ENCODE measurements at places on chromosomes 16 and 17. TPM values are rescaled to one million over a fixed set of nuclear protein-coding genes. Genes with fewer than 3 reads are reported as not detected.

GRCh38 chr16:16930309-16931000, 540.3 kb downstream of the XYLT1 start:
- DNase-seq: no peak

GRCh38 chr16:89364606-89365005, 125.8 kb downstream of the ANKRD11 start:
- no peak for DNase-seq

DNA sequence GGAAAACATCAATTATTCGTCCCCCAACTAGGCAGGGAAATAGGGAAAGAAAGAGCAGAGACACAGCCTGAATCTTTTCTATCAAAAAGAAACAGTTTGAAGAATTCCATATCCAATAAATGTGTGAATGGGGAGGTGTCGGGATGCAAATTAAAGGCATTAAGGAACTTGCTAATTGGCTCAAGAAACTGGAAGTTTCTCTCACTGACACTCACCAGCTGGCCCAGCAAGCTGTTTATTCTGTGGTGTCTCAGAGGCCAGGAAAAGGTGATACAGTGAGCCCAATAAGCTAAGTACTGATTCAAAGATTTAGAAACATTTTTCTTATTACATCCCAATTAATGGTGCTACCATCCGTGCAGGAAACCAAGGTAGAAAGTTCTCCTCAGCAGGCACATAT, 104.4 kb upstream of the CLEC3A start:
- no peak for DNase-seq

DNA sequence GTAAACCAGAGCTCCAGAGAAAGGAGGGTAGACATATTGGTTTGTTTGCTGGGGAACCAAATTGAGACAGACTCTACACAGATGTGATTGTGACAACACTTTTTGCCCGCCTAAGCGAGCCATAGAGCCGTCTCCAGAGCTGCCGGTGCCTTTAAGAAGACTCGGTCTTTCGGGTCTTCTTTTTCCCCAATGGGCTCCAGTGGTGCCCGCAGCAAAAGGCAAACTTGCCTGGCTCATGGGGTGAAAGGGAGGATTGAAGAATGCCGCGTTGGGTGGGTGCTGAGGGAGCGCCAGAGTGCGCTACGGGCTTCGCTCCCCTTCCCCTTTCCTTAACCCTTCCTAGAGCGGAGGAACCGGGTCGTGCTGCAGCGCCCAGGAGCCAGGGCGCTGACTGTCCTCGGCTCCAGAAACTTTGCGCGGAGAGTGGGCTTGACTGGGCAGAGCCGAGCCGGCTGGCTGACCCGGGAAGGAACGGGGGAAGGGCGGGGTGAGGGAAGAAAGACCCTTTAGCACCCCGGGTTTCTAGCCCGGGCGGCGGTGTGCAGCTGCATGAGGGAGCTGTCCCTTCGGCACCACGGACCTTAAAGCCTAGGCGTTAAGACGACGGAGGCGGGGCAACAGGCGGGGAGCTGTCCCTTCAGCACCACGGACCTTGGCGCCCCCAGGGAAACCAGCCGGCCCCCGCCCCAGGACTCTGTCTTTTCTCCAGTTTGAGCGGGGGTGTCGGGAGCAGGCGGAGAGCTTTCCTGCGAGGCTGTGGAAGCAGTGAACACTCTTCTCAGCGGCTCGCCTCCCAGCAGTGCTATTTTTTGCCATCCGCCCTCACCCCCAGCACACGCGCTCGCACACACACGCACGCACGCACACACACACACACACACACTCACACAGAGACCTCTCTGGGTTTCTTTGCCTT, at the start of gene CACNG3:
Gene CACNG3, plus strand, starts transcription at position 880 of the 916 bp plus-strand sequence. CDS start 420 bp downstream, outside the sequence.
- DNase-seq: no peak

DNA sequence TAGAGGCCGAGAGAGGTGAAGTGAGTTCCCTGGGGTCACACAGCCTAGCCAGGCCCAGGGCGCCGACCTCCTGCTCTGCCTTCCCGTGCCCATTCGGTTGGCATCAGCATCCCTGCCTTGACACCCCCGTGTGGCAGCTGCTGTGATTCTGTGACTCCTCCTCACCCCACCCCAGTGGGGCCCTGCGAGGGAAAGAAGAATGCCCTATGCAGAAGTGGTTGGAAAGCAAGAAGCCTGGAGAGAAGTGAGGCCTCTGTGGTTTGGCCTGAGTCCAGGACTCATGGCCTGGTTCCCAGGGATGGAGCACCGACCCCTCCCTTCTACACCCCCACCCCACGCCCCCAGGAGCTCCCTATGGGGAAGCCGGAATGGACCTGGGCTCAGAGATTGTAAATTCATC, 296.2 kb downstream of the SEC14L1 start:
- DNase-seq: peak; percentile 94

- DNase-seq: no peak
Observed at GRCh38 chr17:5582209-5583185, 1.8 kb downstream of the NLRP1 start.

DNA sequence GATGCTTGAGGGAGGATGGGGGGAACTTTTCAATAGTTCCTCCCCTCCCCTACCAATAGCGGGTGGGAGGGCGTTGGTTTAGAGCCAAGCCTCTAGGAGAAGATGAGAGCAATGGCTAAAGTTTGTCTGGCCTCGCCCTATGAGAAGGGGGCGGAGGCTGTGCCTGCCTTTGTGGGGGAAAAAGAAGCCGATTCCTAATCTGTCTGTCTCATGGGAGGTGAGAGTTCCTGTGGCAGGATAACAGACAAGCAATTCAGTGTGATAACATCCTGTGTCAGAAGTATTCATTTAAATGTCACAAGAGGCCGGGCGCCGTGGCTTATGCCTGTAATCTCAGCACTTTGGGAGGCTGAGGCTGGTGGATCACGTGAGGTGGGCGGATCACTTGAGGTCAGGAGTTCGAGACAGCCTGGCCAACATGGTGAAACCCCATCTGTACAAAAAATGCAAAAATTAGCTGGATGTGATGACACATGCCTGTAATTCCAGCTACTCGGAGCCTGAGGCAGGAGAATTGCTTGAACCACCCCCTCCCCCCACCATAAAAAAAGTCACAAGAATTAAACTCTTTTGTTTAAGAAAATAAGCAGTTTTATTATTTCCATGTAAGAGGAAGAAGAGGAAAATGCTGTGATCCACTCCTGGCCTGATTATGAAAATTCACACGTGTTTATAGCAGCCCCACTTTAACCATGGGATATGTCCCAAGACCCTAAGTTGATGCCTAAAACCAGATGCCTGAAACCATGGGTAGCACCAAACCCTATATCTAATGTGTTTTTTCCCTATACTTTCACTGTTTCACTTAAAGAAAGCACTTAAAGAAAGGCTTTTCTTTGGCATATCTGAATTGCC, 1.7 kb downstream of the SLFN5 start:
- DNase-seq: peak; percentile 27

The TP53TG3F gene
- total RNA-seq: not detected

The PDE6G gene
- total RNA-seq: 14.8 TPM

DNA sequence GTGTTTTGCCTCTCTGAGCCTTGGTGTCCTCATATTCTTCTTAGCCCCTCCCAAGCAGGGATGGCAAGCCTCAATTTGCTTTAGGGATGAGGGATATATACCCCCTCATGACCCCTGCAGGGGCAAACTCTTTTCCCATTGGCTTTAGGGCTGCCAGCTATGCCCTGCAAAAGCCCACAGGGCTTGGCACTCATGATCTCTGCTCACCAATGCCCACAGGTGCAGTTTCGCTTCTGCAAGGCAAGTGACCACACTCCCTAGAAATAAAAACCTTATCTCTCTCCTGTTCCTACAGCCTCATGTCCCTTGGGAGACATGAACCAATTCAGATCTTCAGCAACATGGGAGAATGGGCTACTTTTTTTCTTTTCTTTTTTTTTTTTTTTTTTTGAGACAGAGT, 8.8 kb downstream of the BEAN1 start:
- no peak for DNase-seq

DNA sequence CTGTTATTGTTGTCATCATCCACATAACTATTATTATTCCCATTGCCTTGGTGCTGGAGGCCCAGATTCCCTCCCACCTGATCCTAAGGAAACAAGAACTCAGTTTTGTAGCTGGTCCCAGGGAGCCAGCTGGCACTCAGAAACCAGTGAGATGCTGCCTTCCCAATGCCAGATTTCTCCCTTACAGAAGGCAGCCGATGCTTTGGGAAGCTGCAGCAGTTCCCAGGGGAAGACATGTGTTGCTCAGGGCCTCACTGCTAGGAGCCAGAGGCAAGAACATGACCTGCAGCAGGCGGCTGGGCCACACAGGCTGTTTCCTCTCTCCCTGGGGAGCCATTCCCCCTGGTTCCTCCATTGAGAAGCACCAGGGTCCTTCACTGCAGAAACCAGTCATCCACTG, 59.9 kb upstream of the GRIN2A start:
- DNase-seq: no peak

The HASPIN gene
- 1.9 TPM for total RNA-seq

DNA sequence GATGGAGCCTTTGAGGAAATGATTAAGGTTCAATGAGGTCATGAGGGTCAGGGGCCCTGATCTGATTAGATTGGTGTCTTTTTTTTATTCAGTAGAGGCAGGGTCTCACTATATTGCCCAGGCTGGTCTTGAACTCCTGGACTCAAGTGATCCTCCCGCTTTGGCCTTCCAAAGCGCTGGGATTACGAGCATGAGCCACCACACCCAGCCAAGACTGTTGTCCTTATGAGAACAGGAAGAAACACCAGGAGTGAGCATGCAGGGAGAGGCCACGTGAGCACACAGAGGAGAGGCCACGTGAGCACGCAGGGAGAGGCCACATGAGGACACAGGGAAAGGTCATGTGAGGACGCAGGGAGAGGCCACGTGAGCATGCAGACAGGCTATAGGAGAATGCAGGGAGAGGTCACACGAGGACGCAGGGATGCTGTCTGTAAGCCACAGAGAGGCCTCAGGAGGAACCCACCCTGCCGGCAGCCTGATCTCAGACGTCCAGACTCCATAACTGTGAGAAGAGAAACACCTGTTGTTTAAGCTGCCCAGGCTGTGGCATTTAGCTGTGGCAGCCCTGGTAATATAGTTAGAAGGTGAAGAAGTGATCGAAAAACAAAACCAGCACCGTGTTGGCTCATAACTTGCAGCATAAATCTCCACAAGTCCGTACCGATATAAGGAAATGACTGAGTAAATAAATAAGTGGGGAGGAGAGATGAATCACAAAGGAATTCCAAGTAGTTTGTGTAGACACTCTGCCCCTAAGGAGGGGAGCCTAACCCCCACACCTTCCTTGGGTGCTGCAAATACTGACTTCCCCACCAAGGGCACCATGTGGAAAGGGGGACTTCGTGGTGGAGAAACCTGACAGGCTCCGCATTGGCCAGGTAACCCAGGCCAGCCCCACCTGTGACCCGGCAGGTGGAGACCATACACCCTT, 14.6 kb upstream of the CSNK1D start:
- no peak for DNase-seq

DNA sequence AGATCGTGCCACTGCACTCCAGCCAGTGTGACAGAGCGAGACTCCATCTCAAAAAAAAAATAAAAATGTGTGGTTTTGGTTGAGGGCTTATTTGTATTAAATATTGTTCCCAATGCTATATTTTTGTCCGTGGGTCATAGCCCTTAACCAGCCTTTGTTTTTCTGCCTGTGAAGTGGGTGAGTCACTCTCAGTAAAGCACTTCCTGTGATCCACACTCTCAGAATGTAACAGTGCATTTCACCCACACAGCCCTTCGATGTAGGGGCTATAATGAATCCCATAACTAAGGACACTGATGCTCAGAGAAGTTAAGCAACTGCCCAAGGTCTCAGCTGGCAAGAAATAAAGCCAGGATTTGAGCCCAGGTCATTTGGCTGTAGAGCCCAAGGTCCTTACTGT, 34.7 kb upstream of the POLR3E start:
- DNase-seq: no peak

DNA sequence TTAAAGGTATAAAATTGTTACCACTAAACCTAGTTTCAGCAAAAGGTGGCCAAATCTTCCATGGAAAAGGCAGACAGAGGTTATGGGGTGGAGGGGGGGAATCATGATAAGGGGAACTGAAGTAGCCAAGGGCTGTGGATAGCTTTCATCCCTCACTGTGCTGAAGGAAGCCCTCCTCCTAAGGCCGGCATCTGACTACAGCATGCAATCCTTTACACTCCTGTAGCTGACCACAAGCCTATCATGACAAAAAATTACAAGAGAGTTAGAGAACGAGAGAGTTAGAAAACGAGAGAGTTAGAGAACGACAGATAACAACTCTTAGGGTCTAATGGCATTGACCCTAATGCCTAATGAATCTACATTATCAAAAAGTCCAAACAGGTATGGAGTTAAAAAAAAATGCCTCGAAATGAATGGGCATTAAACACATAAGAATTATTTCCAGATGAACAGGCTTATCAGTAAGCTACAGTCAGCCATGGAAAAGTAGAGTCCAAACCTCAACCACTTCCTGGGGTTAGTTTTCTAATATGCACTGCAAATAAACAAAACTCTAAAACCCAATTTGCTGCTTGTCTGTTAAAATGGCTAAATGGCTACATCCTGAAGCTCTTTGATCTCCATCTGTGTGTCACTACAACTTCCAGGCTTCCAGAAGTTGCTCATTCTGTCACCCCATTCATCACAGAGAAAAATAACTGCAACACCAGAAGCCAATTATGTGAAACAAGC, 29.7 kb downstream of the DUSP14 start:
- no peak for DNase-seq

- no peak for DNase-seq
Observed at GRCh38 chr17:8563024-8563776, 67.3 kb downstream of the MYH10 start.

- no peak for DNase-seq
Observed at GRCh38 chr17:55690105-55690508, 32.6 kb downstream of the TMEM100 start.

DNA sequence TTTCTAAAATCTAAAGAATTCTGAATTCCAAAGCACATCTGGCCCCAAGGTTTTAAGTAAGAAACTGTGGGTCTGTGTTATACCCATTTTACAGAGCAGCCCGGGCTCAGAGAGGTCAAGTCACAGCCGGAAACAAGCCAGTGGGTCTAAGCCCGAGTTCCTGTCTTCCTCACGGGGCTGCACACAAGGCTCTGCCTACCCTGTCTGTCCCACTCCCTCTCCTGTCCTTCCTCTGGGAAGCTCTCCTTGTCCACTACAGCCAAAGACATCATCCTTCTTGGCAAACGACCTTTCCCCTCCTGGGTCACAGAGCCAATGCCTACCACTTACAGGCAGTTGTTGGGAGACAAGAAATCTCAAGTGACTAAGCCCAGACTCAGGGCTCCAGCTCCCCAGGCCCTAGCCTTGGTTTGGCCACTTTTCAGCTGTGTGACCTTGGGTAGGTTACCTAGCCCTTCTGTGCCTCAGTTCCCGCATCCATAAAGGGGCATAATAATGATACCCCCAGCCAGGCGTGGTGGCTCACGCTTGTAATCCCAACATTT, 55.6 kb upstream of the MAP3K14 start:
- DNase-seq: no peak

DNA sequence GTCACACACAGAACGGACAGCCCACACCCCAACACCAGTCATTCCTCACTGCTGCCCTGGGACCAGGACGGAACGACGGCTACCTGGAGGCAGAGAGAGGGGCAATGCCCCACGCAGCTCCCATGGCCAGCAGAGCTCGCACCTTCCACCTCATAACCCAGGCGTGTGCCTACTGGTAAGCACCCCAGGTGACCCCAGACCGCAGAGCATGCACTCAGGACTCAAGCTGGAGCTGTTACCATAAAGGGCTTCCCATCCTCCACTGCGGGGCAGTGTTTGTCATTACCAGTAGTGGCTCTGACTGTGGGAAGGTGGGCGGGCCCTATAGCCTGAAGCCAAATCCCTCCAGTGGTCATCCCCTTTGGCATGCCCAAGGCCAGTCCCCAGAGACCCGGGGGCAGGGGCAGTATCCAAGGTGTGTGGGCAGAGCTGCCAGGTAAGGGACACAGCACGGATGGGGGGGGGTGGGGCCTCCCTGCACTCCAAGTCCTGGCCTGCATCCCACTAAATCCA, 4.7 kb upstream of the BCAR1 start:
- DNase-seq: no peak

- DNase-seq: no peak
Observed at GRCh38 chr17:10681866-10682446, 15.4 kb downstream of the SCO1 start.

The CCL3 gene
- total RNA-seq: 1.6 TPM

Measured in hematopoietic multipotent progenitor cell (in vitro differentiated cells).